Cortex of kidney (tissue), 1 donor: ENCODE measurements at places on chromosomes 3 and 15.

DNA sequence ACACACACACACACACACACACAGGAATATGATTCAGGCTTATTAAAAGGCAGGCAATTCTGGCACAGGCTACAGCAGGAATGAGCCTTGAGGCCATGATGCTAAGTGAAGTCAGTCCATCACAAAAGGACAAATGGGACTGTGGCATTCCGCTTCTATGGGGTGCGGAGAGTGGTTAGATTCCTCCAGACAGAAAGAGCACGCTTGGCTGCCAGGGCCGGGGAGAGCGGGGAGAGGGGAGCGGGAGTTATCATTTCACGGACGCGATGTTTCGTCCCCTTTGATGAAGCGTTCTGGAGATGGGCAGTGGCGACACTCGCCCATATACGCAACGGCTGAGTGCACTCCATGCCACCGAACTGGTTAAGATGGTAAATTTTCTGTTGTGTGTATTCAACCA is 58.5 kb upstream of the FAM174B start:
- DNase-seq: no peak

DNA sequence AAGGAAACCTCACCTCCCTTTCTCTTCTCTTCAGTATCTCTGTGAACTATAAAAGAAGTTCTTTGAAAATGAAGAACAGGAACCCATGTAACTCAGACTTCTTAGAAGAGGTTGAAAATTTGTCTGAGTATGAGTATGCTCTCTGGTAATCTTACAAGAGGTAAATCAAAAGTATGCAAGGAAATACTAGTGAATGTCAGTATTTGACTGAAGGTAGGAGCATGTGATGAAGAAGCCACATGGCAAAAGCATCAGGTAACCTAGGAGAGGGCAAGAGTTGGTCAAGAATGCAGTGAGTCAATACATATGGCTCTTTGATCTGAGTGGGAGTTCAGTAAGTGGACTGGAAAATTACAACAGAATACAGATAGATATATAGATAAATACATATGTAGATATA is 133.0 kb upstream of the NECTIN3 start:
- no peak for DNase-seq

DNA sequence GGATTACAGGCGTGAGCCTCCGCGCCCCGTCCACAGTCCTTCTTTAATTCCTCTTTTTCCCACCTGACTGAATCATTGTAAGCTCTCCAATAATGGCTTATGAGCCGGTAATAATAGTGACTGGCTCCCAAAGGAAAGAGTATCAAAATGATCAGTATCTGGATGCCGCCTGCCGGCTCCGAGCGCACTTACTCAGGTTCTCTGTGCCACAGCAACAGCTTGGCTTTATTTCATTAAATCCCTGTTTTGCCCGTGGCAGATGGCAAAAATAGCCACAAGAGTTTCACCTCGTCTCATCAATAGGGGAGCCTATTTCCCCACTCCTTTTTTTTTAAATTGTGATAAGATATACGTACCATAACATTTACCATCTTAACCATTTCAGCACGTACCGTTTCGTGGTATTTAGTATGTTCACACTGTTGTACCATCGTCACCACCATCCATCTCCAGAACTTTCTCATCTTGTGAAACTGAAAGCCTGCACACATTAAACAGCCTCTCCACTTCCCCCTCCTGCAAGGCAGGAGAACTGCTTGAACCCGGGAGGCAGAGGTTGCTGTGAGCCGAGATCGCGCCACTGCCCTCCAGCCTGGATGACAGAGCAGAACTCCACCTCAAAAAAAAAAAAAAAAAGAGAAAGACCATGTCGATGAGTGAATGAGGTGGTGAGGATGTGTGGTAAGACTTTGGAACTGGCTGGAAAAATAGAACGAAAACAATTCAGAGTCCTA is 80.7 kb upstream of the DLG1 start:
- no peak for DNase-seq

GRCh38 chr15:51380999-51381806 is 39.7 kb downstream of the GLDN start:
- DNase-seq: no peak

GRCh38 chr15:29162411-29162810 is 107.2 kb downstream of the NSMCE3 start:
- no peak for DNase-seq

GRCh38 chr15:36358523-36358922 is 220.9 kb upstream of the CDIN1 start:
- DNase-seq: no peak

- no peak for DNase-seq
Observed at GRCh38 chr3:181711325-181712135, at the start of gene SOX2. Gene SOX2 (plus strand): TSS chr3:181711925. CDS start chr3:181712361, 436 bp downstream.

GRCh38 chr3:9298236-9298635 is 48.8 kb upstream of the SRGAP3 start:
- no peak for DNase-seq

- no peak for DNase-seq
Observed at GRCh38 chr15:64455961-64456371, 4.4 kb upstream of the ZNF609 start.

GRCh38 chr3:33392703-33393125 is 47.5 kb downstream of the UBP1 start:
- no peak for DNase-seq

DNA sequence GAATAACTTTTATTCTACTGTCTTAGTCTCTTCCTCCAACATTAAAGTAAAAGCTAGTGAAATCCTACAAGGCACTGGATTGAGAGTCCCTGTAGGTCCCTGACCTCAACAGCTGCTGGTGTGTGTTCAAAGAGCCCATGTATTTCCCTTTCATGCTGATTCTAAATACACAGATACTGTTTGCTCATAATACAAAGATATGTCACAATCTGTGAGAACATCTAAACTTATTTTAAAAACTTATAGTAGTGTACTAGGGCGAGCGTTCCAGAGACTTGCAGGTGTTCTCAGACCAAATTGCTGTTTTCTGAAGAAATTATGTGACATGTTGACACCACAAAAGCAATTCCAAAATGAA is 145.9 kb upstream of the LIPC start:
- DNase-seq: no peak

DNA sequence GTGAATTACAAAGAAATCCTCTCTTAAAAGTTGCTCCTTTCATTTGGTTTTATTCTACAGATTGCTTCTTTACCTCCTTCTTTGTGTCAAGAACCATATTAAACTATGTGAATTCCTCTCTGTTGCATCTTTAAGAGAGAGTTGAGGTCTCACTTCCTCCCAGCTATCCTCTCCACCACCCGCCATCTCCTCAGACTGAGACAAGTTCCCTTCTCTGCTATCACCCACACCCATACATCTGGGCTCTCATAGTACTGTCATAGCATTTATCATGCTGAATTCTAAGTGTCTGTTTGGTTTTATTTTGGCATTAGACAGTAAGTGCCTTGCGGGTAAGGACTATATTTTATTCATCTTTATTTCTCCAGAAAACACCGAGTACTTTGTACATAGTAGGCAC is 54.2 kb downstream of the B3GALNT1 start:
- no peak for DNase-seq

GRCh38 chr3:35292568-35292967 is 346.8 kb upstream of the ARPP21 start:
- no peak for DNase-seq

- DNase-seq: no peak
Observed at GRCh38 chr3:94028093-94028837, at the start of gene STX19. Gene STX19 (minus strand): TSS chr3:94028597. CDS start chr3:94015269, 13,328 bp downstream.

GRCh38 chr15:63945007-63945788 is 101.1 kb downstream of the DAPK2 start:
- DNase-seq: no peak

DNA sequence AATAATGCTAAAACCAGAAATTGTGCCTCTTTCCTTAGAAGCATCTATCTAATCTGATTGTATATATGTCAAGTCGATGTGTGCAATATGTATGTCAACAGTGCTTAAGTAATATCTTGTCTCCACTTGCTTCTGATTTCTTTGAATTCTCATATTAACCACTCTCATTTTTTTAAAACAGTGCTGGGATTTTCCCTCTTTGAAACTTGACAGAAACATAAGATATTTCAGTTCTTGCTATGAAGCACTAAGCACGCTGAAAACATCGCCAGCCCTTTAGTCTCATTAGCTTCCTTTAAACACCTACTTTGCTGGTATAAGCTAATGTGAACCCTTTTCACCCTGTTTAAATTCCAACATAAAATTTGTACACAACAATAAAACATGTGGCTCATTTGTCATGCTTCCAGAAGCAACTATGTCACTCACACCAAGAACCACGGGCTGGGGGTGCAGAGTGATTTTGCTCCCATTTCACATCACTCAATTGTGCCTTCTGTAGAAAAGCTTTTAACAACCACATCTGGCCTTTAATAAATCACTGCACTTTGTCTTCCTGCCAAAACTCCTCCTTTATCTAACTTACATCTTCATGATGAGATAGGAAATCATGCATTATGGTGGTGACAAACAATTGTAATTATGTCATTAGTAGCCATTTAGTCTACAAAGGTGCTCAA is 185.2 kb downstream of the FOXP1 start:
- DNase-seq: no peak

DNA sequence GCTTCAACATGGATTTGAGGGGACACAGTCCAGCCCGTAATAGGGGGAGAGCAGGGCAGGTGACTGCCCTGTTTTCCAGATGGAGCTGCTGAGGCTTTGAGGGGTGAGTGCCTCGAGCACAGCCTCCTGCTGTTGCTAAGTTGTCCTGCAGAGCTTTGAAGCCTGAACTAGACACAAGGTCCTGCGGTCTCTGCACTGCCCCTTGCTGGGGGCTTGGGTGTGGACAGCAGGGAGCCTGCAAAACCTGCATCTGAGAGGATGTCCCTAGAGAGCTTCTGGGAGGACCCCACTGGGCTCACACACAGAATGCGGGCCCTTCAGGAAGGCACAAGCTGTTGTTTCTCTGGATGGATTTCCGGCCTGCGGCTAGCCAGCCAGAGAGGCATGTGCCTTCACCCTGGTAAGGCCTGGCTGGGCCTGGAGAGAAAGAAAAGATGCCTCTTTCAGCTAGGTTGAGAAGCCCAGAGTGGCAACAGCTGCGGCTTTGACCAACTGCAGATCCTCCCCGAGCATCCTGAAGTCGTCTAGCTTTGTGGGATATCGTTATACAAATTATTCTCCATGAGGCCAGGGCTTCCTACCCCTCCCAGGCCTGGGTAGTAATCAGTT is 226.2 kb downstream of the SLCO3A1 start:
- DNase-seq: no peak

GRCh38 chr15:36585774-36586173 is 6.3 kb downstream of the CDIN1 start:
- DNase-seq: no peak

DNA sequence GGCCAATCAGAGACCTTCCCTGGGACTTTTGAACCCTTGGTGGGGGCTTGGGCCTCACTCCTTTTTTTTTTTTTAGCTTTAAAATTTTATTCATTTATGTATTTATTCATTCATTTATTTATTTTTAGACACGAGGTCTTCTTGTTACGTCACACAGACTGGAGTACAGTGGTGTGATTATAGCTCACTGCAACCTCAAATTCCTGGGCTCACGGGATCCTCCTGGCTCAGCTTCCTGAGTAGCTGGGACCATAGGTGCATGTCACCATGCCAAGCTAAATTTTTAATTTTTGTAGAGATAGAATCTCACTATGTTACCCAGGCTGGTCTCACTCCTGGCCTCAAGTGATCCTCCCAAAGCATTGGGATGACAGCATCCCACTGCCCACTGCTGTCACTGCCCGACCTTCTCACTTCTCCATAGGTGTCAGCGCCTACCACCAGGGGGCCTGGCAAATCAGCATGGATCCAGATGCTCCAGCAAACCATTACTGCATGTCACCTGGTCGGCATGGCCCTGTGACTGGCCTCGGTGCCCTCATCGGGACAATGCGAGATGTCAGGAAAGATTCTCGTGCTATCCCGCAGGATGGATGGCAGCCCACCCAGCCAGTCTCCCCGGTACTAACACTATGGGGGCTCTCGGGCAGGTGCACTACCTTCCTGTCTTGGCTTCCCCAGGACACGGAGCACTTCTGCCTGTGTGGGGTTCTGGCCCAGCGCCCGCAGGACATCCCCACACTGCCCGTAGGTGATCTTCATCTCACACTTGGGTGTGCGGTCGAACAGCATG is 3.0 kb downstream of the MYL3 start:
- no peak for DNase-seq

DNA sequence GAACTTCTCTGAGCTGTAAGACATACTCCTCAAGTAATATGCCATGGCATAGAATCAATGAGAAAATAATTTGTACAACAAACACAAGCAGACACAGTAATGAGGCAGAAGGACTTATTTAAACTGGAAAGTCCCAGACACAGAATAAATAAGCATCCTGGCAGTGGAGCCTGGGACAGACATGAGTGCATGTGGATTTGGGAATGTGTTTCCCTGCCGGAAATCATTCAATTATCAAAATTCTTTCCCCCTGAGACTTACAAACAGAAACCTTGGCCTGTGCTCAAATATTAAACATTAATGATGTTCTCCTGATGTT is 520.1 kb downstream of the ROBO1 start:
- no peak for DNase-seq

- no peak for DNase-seq
Observed at GRCh38 chr3:33886015-33886414, 87.6 kb downstream of the PDCD6IP start.

GRCh38 chr3:152360302-152360701 is 91.6 kb downstream of the MBNL1 start:
- no peak for DNase-seq

DNA sequence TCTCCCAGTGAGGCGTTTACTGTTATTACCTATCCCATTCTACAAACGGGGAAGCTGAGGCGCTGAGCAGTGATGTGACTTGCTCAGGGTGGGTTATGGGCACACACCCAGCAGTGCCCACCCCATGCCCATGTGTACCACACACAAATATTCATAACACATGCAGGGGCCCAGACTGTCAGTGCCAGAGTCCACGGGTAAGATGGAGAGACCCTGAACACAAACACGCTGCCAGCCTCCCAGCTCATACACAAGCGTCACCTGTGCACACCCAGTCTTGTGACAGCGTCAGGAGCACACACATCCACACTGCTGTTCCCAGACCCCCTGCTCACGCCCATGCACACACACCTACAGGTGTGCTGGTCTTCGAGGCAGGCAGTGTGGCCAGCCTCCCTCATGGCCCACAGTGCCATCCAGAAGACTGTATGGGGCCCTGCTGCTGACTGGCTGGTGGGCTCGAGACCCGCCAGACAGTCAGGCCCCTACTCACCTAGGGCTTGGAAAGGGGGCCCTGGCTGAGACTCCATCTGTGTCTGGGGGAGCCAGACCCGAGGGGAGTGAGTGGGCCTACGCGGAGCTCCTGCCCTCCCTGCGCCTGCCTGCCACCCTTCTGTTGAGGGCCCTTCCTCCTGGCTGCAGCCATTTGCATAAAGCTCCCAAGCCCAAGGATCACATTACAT is 39.4 kb downstream of the DNAJB8 start:
- no peak for DNase-seq

DNA sequence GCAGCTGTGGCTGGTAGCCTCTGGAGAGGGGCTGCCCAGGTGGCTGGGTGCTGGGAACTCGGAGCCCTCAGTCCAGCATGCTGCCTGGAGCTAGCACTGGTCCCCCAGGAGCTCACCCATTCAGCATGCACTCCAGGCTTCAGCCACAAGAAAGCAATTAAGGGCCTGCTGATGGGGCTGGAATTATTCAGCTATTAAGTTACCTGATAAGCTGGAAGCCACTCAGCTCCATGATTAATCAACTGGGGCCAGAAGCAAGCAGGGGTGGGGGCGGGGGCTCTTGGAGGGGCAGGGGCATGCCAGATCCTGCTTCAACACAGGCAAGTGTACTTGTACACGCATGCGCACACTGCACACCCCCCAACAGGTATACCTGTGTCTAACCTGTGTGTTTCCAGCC is 22.1 kb upstream of the TMEM115 start:
- no peak for DNase-seq
